ENCODE measurements at places on chromosomes 11 and 22.

DNA sequence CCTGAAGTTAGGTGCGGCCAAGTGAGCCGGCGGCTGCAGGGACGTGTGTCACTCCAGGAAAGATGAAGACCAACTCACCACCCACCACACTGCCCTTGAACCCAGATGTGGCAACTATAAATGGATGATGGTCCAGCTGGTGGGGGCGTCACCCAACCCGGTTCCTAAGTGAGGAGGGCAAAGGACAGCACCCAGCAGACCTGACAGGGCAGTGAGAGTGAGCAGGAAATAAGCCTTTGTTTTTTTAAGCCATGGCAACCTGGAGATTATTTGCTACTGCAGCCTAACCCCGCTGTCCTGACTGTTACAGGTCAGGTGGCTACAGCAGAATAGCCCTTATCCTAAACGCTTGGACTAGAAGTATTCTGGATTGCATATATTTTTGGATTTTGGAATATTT, 228.9 kb downstream of the CTTN start:
- DNase-seq = no peak

DNA sequence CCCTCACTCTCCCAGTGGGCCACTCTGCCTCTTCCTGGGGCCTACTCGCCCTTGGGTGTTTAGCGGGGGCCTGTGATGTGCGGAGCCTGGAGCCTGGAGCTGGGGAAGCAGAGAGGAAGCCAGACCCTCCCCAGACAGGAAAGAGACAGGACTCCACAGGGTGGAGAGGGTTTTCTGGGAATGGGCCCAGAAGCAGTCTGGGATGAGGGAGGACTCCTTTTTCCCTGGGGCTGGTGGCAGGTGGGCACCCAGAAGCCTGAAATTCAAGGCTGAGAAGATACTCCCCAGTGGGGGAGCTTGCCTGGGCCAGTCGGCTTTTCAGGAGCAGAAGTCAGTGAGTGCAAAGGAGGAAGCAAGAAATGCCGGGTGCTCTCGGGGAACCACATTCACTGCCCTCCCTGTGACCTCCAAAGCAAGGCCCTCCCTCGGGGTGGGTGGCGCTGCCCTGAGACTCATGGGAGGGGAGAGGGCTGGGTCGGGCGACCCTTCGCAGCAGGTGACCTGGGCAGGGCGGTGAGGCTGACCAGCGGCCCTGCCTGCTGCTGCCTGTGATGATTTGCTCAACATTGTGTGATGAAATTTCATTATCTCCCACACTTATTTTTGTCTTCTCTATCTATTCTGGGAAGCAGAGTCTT, 1377.4 kb downstream of the BRD1 start:
- DNase-seq = peak; percentile 31

DNA sequence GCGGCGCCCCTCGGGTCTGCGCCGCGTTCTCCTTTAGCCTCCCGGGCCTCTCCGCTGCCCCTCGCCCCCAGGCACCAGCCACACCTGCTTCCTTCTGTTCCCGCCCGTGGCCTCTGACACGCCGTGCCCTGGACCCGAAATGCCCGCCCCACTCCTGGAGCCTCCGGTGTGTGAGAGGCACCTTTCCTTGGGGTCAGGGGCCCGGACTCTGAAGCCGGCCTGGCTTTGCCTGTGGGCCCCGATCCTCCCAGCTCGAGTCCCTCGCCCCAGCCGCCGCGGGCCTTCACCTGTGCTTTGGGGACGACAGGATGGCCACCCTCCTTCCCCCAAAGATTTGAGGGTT, 661 bp upstream of the CDPF1 start:
- DNase-seq = no peak

- DNase-seq = no peak
Measured at GRCh38 chr22:35802885-35803284, 85.2 kb downstream of the APOL5 start.
